ENCODE measurements at places on chromosomes 7 and 10. TPM values are rescaled to one million over a fixed set of nuclear protein-coding genes. Genes with fewer than 3 reads are reported as not detected.

- no peak for DNase-seq
These were observed 25.5 kb upstream of the FAM221A start for GRCh38 chr7:23654508-23654907.

DNA sequence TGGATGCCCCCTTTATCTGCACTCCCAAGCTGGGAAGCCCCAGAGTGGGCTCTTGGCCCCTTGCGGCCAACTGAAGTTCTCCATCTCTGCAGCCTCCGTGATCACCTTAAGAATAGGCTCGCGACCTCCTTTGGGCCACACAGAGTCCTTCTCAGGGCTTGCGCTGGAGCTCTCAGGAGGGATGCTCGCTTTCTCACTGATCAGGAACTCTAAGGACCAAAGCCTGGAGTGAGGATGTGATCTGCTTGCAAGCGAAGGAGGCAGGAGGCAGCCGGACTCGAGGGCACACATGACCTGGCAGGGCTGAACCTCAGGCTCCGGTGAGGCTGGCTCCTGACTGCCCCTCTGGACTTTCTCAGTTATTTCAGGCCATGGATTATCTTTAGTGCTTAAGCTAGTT lies 192.1 kb upstream of the MKI67 start:
- no peak for DNase-seq

GRCh38 chr7:29297194-29297890 lies 102.8 kb downstream of the CHN2 start:
- no peak for DNase-seq

GRCh38 chr10:2974083-2974482 lies 93.3 kb upstream of the PFKP start:
- no peak for DNase-seq

GRCh38 chr7:74053589-74054186 lies 25.7 kb downstream of the ELN start:
- no peak for DNase-seq

DNA sequence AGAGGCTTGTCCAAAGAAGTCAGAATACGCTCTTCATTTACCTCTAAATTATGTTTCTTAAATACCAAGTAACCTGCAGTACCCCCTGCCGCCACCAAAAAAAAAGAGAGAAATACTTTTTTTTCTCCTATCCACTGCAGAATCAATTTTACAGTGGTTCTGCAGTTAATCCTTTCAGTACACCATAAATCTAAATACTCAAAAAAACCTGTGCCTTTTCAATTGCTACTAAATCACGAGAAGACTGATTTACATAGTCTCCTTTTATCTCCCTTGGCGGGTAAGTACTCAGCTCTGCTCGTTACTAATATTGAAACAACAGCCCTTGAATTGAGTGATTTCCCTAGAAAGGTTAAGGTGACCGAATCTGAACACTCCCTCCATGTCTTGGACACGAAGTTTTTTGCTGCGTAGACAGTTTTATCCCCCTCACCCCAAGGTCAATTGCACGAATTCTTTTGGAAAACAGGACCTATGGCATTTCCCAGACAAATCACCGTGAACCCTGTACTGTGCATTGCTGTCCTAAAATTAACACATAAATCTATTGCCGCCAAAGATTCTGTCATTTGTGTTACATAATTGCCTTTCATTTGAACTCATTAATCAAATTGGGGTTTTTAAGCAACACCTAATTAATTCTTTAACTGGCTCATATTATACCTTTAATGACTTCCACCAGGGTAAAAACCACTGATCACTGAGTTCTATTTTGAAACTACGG lies 512 bp upstream of the VIM start:
- DNase-seq, result no peak

DNA sequence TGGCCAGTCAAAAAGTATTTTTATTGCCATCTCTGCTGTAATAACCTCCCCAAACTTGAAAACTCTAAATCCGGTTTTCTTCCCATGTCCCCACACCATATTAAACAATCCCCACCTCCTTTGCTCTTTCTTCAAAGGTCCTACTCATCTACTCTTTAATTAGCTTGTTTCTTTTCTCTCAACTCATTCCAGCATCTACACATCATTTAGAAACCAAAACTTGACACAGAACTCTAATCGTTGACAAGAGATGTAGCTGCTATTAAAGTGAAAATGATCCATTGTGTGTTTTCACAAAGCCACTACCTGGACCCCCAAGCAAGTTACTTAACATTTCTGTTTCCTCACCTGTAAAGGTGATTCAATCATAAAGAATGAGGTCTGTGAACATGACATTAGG lies 436.3 kb upstream of the NPVF start:
- no peak for DNase-seq

GRCh38 chr10:58743466-58744115 lies 230.9 kb downstream of the BICC1 start:
- DNase-seq, result no peak

DNA sequence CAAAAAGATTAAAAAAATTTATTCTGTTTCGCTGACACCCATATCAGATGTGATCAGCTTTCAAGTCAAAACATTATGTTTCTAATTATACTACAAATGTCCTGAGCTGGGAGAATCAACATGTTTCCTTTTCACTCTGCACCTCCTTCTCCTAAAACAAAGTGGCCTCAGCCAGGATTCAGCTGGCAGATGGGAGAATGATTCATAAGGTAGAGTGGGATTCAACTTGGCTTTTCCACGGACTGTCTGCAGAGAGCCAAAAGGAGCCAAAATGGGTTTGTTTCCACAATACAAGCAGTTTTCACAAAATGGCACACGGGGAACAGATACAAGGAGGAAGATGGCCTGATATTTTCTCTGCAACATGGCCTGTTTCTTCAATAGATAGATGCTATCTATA lies 376.5 kb upstream of the PRKCQ start:
- no peak for DNase-seq

DNA sequence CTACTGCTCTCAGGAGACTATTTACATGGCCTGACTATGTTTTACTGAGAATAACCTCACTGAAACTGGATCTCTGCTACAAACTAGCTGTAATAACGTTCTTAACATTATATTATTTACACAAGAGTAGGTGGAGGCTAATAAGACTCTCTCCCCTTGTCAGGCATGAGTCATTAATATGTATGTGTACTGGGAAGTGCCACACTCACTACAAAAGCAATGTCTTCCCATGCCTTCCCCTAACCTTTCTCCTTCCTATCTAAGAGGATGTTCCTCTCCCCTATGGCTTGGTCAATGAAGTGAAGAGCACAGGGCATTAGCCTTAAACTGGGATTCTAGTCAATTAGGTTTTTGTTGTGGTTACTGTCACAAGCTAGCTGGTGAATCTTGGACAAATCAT lies 147.9 kb downstream of the DGKB start:
- DNase-seq, result no peak

- DNase-seq, result peak; percentile 90
These were observed 498 bp downstream of the RHOBTB1 start for GRCh38 chr10:60943316-60944057.

DNA sequence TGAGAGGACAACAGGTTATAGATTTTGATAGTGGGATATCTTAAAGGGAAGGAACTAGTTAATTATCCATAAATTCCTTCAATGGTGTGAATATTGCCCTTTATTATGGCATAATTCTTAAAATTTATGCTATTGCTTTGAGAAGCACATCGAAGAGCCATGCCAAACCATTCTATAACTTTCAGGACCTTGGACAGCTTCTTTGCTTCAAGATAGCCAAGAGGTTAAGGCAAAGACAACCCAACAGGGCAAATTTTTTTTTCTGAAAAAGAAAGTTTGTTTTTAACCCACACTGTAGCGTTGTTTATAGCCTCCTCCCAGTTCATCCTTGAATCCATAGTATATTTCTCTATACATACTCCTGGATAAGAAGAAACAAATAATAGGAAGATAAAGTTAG lies 103.2 kb downstream of the NRG3 start:
- no peak for DNase-seq

- no peak for DNase-seq
These were observed 23.4 kb downstream of the MGAM2 start for GRCh38 chr7:142134909-142135308.

GRCh38 chr7:38232502-38233366 lies 40.7 kb downstream of the TARP start:
- peak; percentile 89 for DNase-seq

DNA sequence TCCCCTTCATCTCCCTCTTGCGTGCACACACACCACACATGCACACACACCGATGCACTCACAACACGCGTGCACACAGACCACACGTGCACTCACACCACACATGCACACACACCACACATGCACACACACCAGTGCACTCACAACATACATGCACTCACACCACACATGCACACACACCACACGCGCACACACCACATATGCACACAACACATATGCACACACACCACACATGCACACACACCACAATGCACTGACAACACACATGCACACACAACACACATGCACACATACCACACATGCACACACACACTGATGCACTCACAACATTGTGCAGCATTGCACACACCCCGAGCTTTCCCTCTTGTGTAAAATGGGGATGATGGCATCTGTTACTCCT lies 68.1 kb downstream of the TRRAP start:
- DNase-seq, result no peak

GRCh38 chr10:31477584-31477983 lies 158.6 kb downstream of the ZEB1 start:
- no peak for DNase-seq

- DNase-seq, result no peak
These were observed 149.8 kb downstream of the XPNPEP1 start for GRCh38 chr10:109773288-109774120.

DNA sequence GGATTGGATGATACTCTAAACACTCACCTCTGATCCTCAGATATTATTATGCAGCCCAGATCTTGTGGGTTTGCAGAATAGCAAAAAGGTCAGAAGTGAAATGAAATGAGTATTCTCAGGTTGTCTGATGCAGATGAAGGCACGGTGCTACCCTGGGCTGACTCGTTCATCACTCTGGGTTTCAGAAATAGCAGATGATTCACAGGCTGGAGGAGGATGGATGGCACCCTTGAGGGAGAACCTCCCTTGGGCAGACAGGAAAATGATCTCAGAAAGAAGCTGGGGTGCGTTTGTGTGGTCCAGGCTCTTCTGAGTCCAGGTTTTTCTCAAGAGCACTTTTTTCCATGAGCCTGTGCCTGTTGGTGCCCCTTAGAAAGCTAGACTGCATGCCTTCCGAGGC lies 515.8 kb upstream of the MKI67 start:
- no peak for DNase-seq

- peak; percentile 47 for DNase-seq
These were observed 6.1 kb upstream of the WIPI2 start for GRCh38 chr7:5183899-5184298.

DNA sequence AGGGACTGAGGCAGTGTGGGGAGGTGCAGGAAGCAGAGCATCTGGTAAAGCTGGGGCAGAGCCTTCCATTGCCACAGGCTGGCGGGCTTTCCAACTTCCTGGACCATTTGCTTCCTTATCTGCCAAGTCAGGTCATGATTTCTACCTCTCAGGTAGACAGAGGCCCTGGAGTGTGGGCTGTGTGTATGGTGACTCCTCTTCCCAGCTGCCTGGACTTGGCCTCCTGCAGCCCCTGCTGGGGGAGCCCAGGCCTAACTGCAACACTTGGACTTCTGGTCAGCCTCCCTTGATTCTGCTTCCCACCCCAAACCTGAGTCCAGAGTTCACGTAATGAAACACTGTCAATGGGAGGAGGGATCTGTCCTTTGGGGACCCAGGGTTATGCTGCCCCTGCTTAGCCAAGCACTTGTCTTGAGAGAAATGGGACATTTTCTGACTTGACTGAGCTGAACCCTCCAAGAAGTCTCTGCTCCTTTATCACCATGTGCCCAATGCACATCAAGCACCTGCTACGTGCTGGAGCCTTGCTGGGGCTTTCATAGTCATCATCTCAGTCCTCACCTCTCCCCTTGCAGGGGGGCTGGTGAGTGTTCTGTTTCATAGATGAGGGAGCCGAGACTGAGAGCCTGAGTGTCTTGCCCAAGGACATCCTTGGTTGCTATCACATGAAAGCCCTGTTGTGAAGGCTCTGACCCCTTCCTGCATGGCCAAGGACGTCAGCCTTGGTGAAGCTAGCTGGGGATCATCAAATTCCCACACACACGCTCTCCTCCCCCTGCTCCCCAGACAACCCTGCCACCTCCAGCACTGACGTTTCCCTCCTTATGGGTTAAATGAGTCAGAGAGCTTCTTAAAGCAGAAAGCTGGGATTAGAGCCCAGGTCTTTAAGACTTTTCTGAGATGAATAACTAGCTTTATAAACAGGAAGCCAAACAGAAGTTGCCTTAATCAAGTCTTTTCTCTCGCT lies 3.4 kb downstream of the CLEC2L start:
- DNase-seq, result no peak

DNA sequence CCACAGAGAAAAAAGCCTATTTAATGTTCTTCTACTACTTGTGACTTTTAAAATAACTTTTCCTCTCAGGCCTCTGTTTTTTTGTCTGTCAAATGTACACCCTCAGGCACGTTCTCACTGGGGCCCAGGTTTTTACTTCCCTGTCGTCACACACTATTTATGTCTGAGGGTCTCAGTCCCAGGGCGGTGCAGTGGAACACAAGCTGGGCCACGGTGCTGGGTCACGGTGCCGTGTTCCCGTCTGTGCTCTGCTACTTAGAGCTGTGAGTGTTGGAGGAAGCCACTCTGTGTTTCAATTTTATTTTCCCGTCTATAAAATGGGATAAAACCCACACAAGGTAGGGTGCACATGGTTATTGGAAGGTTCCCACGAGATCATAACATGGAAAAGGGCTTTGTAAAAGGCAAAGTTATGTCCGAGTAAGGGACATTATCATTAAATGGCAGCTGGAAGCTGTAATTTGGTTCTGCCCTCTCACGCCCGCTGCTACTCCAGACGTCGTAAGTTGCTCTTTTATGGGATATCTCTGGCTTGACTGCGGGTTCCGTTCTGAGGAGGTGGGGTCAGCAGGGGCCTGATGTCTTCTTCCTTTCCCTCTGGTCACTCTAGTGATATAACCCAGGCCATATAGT lies 25.2 kb downstream of the ZNF775 start:
- peak; percentile 82 for DNase-seq

DNA sequence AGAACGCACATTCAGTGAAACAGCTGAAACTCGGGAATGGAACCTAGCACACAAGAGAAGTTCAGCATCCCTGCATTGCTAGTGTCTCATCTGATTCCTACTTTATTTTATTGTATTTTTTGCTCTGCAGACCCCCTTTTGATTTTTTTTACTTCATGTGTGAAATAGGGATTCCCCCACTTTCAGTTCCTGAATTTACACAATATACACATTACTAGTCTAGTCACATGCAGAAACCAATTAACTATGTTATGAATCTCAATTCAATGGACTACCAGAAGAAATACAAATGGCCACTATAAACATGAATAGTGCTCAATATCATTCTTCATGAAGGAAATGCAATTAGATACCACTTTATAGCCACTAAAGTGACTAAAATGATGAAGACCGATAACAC lies 386.1 kb upstream of the COBL start:
- no peak for DNase-seq

- no peak for DNase-seq
These were observed 5.4 kb downstream of the PSD start for GRCh38 chr10:102413053-102413705.

DNA sequence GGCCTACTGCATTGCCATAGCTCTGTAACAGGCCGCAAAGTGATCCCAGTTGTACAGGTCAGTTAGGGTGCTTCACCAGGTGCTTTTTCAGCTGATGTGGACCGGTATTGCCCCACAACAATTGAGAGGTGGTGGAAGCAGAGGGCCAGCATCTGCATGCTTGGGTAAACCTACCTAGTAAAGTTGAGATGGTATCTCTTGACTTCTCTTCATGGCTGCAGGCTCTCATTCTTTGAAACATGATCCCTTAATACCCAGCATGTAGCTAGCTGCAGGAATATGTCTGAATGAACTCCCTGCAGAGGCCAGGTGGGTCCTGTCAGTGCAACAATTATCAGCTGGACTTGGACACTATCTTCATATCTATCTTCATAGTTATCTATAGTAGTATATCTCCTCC lies 60.7 kb upstream of the CCDC6 start:
- no peak for DNase-seq

The LHFPL3 gene
- polyA plus RNA-seq, result 0.15 TPM

The GRID2IP gene
- polyA plus RNA-seq, result 0.08 TPM

Data from spleen (tissue), 13 donors.